ENCODE measurements at places on chromosomes 7 and 10. TPM values are rescaled to one million over a fixed set of nuclear protein-coding genes. Genes with fewer than 3 reads are reported as not detected.

The ASB15 gene
- not detected for total RNA-seq

The TRIM50 gene
- total RNA-seq: not detected

The NEUROG3 gene
- total RNA-seq: not detected

The GBX1 gene
- not detected for total RNA-seq

The CYP3A4 gene
- not detected for total RNA-seq

The ABLIM1 gene
- total RNA-seq: 38.3 TPM

The ZNF853 gene
- 3.4 TPM for total RNA-seq

The ERVW-1 gene
- not detected for total RNA-seq

The SERPINE1 gene
- 4.7 TPM for total RNA-seq

The OR2A42 gene
- total RNA-seq: 0.37 TPM

The IGFBP1 gene
- not detected for total RNA-seq

The PCLO gene
- 2.1 TPM for total RNA-seq
